ENCODE measurements at places on chromosomes 12 and 14. TPM values are rescaled to one million over a fixed set of nuclear protein-coding genes. Genes with fewer than 3 reads are reported as not detected.
A peak's percentile ranks its signal among the peaks of the same experiment; 100 is the strongest.

- peaks cover 5% of the 10 kb centered on the region for H3K4me1 ChIP-seq
- H3K27me3 ChIP-seq = no peaks in the 10 kb centered on the region
- H3K4me3 ChIP-seq = no peak overlapping the region
- DNase-seq = no peak
Observed at GRCh38 chr14:91906374-91906773, 39.0 kb upstream of the TC2N start.

- no peak for DNase-seq
- H3K4me3 ChIP-seq = no peak overlapping the region
- no peaks in the 10 kb centered on the region for H3K36me3 ChIP-seq
- H3K27me3 ChIP-seq = no peaks in the 10 kb centered on the region
- no peak overlapping the region for H3K27ac ChIP-seq
Observed at GRCh38 chr12:55044135-55044534, 24.4 kb downstream of the NEUROD4 start.

GRCh38 chr14:103688906-103689902 lies 26.0 kb downstream of the XRCC3 start:
- peaks cover 4% of the 10 kb centered on the region for H3K36me3 ChIP-seq
- H3K27me3 ChIP-seq = no peaks in the 10 kb centered on the region
- H3K27ac ChIP-seq = peak overlapping the region; percentile 21
- H3K4me1 ChIP-seq = no peaks in the 10 kb centered on the region
- H3K4me3 ChIP-seq = no peak overlapping the region

Gene PMEL
- total RNA-seq = 1.00 TPM

DNA sequence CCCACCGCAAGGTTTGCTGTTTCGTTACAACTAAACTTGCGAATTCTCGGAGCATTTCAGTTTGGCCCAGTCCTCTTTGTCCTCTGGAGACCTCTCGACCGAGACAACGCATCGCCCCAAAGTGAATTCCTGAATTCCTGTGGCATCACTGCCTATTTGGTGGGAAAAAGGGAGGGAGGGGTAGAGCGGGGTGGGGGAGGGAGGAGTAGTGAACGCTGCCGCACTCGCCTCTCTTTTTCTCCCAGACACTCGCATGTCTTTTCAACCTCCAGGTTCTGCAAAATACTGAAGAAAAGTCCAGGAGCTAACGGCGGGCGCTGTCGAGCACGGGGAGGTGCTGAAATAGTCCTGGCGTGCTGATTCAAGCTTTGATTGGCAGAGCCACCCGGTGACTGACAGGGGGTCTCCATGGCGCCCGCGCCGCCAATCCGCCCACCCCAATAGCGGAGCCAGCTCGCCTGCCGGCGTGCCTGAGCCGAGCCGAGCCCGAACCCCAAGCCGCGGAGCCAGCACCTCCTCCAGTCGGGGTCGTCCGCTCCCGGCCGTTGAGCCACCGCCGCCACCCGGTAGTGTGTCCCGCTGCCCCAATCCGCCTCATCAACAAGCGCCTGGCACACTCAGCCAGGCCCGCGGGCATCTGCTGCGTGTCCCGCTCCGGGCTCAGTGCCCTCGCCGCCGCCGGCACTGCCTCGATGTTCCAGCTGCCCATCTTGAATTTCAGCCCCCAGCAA lies at the start of gene SIX6:
SIX6 (plus strand) TSS at position 440 of the 731 bp plus-strand sequence; CDS start at position 693, 253 bp downstream.
- peaks cover 86% of the 10 kb centered on the region for H3K27me3 ChIP-seq
- peaks cover 2% of the 10 kb centered on the region for H3K36me3 ChIP-seq
- H3K4me1 ChIP-seq = peaks cover 15% of the 10 kb centered on the region
- DNase-seq = no peak
- H3K4me3 ChIP-seq = peak within 1 kb of the TSS; percentile 36

GRCh38 chr14:68177728-68178127 lies 358.1 kb downstream of the RAD51B start:
- no peak overlapping the region for H3K4me3 ChIP-seq
- no peak overlapping the region for H3K27ac ChIP-seq
- DNase-seq = no peak
- no peaks in the 10 kb centered on the region for H3K36me3 ChIP-seq
- H3K27me3 ChIP-seq = peaks cover 8% of the 10 kb centered on the region
- peaks cover 23% of the 10 kb centered on the region for H3K4me1 ChIP-seq

DNA sequence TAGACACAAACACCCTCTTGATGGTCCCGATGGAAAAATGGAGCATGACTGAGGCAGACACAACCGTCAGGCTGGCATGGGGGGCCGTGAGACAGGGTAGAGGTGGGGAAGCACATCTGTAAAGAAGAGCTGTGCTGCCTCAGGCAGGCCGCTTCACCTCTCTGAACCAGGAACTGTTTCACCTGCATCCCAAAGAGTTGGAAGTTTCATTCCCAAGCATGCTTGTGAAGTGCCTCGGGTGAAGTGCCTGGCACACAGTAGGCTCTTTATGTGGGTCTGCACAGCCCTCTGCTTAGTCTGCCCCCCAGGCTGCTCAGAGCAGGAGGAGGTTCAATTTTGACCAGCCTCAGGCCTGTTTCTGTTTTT lies 685 bp upstream of the SERPINA1 start:
- no peak overlapping the region for H3K27ac ChIP-seq
- H3K4me3 ChIP-seq = peak overlapping the region; percentile 58
- peaks cover 35% of the 10 kb centered on the region for H3K4me1 ChIP-seq
- no peaks in the 10 kb centered on the region for H3K27me3 ChIP-seq

Gene MANSC4
- not detected for total RNA-seq

Gene FAM186B
- total RNA-seq = 0.82 TPM

Gene OR4E2
- total RNA-seq = not detected

- H3K4me3 ChIP-seq = no peak overlapping the region
- no peak overlapping the region for H3K27ac ChIP-seq
- H3K36me3 ChIP-seq = peaks cover 7% of the 10 kb centered on the region
Observed at GRCh38 chr14:61365667-61366212, 44.4 kb downstream of the PRKCH start.

DNA sequence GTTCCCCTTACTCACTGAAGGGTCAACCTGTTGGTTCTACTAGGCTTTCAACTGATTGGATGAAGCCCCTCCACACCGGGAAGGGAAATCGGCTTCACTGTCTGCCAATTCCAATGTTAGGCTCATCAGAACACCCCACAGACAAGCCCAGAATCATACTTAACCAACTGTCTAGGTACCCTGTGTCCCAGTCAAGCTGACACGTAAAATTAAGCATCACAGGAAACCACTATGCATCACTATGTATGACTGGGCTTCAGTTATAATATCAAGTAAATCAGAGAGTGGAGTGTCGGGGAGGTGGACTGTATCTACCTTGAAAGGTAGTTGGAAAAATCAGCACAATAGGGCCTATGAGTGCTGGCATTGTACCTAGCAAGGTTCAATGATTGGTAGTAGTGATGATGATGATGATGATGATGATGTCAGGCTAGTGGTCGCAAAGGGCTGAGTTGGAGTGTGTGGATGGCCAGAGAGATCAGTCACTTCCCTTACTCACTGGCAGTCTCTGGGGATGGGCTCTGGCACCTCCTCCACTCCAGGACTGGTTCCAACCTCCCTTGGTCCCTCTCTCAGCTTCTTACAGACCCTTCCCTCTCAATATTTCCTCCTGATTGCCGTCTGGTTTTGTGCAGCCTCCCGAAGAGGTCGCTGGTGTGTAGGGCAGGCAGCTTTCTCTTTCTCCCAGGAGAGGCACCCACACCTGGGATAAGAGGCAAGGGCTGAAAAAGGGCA lies 3.3 kb upstream of the ATG101 start:
- peak overlapping the region; percentile 43 for H3K4me3 ChIP-seq
- no peak for DNase-seq
- no peaks in the 10 kb centered on the region for H3K27me3 ChIP-seq
- no peak overlapping the region for H3K27ac ChIP-seq
- H3K4me1 ChIP-seq = peaks cover 33% of the 10 kb centered on the region
- no peaks in the 10 kb centered on the region for H3K36me3 ChIP-seq

Gene TPH2
- total RNA-seq = not detected

Gene TMCC3
- total RNA-seq = 1.6 TPM

- H3K36me3 ChIP-seq = no peaks in the 10 kb centered on the region
- DNase-seq = no peak
- no peak overlapping the region for H3K27ac ChIP-seq
- peaks cover 6% of the 10 kb centered on the region for H3K27me3 ChIP-seq
- H3K4me3 ChIP-seq = no peak overlapping the region
Observed at GRCh38 chr12:98471085-98471484, 44.3 kb upstream of the TMPO start.

GRCh38 chr14:21015312-21015711 lies 9.5 kb downstream of the NDRG2 start:
- H3K36me3 ChIP-seq = no peaks in the 10 kb centered on the region
- H3K27ac ChIP-seq = no peak overlapping the region
- no peak for DNase-seq
- no peaks in the 10 kb centered on the region for H3K4me1 ChIP-seq

Gene MAP1LC3B2
- 2.0 TPM for total RNA-seq

Gene DDN
- 0.38 TPM for total RNA-seq

Gene SALL2
- 5.3 TPM for total RNA-seq

DNA sequence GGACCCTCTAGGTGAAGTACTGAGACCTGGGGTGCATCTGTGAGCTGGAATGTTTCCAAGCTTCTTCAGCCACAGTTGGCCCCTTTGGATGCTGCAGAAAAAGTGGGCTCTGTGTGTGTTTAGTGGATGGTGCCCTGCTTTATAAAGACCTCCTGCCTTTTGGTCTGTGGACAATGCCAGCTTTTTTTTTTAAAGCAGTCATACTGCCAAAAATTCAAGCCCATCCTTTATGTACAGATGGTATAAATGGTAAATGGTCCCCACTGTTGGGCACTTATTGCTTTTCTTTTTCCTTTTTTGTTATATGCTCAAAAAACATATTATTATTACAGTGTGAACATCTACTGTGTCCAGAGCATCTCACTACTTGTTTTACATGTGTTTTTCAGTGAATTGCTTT lies 81.1 kb downstream of the SMOC1 start:
- DNase-seq = no peak
- no peak overlapping the region for H3K4me3 ChIP-seq
- no peaks in the 10 kb centered on the region for H3K36me3 ChIP-seq
- H3K4me1 ChIP-seq = no peaks in the 10 kb centered on the region
- H3K27me3 ChIP-seq = peaks cover 31% of the 10 kb centered on the region

DNA sequence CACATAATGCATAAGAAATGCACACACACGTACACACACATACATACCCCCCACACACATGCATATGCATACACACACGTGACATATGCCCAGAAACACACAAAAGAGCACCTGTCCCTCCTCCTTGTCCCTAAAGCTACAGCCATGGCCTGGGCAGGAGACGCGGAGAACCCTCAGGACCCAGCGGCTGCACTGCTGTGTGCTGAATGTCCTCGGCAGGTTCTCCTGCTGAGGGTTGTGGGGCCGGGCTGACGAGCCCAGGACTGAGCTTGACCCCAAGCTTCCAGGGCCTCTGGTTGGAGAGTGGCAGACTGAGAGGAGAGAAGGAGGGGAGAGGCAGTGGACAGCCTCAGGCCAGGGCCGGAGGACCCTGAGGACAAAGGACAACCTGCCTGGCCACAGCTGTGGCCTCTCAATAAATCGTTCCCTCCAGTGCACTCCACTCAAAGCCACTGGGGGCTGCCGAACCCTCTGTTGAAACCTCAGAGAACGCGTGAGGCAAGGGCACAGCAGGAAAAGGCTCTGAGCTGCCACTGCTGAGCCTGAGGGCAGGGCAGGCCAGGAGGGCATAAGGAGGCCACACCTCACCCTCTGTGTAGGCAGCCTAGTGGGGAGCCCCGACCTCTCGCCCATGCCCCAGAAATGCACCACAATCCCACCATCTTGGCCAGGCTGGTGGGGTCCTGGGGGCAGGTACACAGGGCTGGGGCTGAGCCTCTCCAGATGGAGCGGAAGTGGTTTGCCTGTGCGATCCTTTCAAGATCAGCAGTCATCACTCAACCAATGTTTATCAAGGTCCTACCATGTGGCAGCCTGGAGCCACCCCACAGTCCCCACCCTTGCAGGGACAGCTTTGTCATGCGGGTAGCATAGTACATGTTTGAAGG lies 3.1 kb downstream of the CACNA2D4 start:
- no peaks in the 10 kb centered on the region for H3K36me3 ChIP-seq
- peak overlapping the region; percentile 62 for H3K4me3 ChIP-seq
- H3K27ac ChIP-seq = peak overlapping the region; percentile 4
- peaks cover 8% of the 10 kb centered on the region for H3K27me3 ChIP-seq
- peaks cover 18% of the 10 kb centered on the region for H3K4me1 ChIP-seq

DNA sequence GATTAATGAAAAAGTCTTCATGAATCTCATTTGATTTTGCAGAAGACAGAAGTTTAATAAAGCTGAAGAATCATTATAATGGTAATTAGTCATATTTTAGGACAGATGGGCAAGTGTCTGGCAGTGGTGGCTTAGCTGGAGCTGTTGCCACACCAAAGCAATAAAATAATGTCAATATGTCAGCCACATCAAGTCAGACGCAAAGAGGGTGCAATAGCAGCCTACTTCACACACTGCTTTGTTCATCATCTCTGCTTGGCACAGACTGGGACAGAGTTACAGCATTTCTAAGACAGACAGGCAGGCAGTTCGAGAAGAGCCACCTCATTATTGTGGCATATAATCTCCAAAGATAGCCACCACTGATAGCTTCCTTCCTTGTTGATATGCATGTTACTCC lies 16.9 kb upstream of the KRR1 start:
- H3K36me3 ChIP-seq = no peaks in the 10 kb centered on the region
- no peak for DNase-seq
- H3K27me3 ChIP-seq = peaks cover 41% of the 10 kb centered on the region
- H3K27ac ChIP-seq = no peak overlapping the region
- no peak overlapping the region for H3K4me3 ChIP-seq
- peaks cover 13% of the 10 kb centered on the region for H3K4me1 ChIP-seq

DNA sequence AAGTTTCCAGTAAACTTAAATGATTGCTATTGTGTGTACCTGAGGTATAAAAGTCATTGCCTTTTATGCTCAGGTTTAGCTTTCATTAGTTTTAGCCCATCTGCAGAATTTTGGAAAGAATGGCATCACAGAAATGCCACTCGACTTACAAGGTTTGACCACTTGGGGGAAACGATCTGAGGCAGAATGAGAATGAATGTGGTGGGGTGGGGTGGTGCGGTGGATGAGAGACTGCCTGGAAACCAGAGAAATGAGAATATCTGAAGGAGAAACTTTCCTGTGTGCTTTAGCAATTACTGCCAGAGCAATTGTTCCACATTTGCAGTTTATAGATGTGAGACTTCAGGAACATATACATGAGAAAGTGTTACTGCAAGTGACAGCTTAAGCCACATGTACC lies 225.4 kb upstream of the PDE3A start:
- H3K4me1 ChIP-seq = no peaks in the 10 kb centered on the region
- H3K27me3 ChIP-seq = no peaks in the 10 kb centered on the region
- no peak for DNase-seq
- no peaks in the 10 kb centered on the region for H3K36me3 ChIP-seq
- no peak overlapping the region for H3K27ac ChIP-seq
- H3K4me3 ChIP-seq = no peak overlapping the region

DNA sequence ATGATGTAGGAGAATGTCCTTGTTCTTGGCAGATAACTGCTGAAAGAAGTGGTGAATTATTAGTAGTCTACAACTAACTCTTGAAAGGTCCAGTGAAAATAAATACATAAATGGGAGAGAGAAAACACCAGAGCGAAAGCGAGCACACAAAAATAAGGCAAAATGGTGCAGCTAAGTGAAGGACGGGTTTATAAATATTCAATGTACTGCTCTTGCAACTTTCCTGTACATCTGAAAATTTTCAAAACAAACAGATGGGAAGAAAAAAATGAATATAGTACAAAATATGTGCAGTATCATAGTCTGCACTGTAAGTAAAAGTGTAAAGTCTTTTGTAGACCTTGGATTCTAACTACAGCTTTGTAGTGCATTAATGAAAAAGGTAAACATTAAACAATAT lies 1.3 kb downstream of the MOK start:
- H3K4me3 ChIP-seq = peak overlapping the region; percentile 71
- peaks cover 6% of the 10 kb centered on the region for H3K4me1 ChIP-seq
- H3K27ac ChIP-seq = peak overlapping the region; percentile 37
- no peak for DNase-seq

Data from activated T-cell treated with anti-CD3 and anti-CD28 coated beads, Interleukin-2, amount 50 U/mL, for 72 hours (primary cell).